ENCODE measurements at places on chromosomes 16 and 17.
A peak's percentile ranks its signal among the peaks of the same experiment; 100 is the strongest.

DNA sequence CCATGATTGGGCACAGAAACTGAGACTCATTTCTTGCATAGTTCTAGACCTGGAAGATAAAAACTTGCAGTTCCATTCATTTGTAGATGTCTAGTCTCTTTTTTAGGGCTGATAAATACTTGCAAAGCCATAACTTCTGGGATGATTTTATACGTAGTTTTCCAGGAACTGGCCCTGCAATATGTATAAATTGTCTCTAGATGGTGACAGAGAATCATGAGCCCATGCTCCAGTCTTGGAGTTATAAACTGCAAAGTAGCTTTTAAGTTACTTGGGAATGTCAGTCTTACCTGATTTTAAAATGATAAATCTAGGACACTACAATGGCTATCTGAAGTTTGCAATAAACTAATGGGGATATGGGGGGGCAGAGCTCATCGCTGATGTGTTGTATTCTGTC, 3.0 kb upstream of the ADAMTS18 start:
- DNase-seq: no peak

- no peak for DNase-seq
Observed at GRCh38 chr16:35561346-35561745, 2101.9 kb downstream of the TP53TG3F start.

DNA sequence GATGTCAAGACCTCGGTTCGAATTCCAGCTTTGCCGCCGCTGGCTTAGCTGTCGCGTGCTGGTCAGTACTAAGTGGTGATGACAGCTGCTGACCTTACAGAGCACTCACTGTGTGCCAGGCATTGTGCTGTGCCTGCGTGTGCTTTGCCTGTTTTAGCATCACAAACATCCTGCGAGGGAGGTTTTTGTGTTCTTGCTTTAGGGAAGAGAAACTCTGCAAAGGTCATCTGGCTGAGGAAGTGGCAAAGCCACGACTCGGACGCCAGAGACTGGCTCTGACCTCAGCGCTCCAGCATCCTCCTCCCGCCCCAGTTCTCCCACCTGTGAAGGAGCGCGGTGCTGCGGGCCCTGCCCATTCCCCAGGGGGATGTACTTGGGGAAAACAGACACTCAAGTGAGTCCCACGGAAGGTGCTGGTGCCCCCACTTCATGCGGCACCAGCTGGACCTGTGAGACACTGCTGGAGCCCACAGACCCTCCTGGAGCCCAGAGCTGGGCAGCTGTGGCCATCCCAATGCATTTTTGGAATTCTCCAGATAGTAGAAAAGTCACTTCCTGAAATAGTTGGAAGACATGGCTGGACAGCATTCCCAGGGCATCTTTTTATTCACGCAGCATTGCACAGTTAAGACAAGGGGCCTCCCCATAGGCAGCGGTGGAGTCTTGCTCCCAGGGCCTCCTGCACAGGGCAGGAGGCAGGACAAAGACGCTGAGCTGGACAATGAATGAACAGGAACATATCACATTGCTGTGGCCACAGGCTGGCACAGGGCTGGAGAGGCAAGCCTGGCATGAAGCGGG, 20.0 kb upstream of the HERPUD1 start:
- no peak for DNase-seq

DNA sequence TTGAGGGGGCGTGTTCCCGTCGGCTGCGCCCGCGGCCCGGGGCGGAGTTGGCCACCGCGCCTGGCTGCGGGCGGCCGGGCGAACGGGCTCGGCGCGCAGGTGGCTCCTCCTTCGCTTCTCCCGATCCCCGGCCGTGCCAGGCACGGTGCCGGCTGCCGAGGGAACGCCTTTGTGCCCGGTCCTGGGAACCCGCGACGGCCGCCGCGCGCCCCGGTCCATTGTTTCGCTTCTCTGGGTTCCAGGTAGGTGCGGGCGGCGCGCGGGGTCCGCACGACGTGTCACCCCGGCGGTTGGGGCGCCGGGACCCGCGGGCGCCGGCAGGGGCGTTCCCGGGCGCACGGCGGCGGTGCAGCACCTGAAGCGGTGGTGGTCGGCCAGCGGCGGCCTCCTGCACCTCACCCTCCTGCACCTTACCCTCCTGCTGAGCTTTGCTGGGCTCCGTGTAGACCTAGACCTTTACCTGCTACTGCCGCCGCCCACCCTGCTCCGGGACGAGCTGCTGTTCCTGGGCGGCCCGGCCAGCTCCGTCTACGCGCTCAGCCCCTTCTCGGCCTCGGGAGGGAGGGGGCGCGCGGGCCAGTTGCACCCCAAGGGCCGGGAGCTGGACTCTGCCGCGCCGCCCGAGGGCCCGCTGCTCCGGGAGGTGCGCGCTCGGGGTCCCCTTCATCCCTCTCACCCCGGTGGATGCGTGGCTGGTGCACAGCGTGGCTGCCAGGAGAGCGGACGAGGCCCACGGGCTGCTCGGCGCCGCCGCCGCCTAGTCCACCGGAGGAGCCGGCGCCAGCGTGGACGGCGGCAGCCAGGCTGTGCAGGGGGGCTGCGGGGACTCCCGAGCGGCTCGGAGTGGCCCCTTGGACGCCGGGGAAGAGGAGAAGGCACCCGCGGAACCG, 99.9 kb downstream of the EFCAB13 start:
- DNase-seq: peak; percentile 66

DNA sequence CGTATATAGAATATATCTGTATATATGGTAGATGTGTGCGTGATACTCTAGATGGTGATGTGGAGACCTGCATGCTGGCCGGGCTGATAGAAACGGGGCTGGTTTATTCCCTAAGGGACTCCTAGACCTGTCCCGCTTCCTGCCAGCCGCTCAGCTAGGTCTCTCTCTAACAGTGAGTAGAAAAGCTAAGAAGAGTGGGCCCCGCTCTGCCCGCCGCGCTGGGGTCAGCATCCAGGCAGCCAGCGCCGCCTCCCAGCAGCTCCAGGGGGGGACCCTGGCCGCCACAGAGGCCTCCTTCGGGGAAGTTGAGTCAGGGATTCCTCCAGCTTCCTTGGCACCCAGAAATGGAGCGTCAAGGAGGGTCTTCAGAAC, 9.4 kb downstream of the CYGB start:
- DNase-seq: no peak

DNA sequence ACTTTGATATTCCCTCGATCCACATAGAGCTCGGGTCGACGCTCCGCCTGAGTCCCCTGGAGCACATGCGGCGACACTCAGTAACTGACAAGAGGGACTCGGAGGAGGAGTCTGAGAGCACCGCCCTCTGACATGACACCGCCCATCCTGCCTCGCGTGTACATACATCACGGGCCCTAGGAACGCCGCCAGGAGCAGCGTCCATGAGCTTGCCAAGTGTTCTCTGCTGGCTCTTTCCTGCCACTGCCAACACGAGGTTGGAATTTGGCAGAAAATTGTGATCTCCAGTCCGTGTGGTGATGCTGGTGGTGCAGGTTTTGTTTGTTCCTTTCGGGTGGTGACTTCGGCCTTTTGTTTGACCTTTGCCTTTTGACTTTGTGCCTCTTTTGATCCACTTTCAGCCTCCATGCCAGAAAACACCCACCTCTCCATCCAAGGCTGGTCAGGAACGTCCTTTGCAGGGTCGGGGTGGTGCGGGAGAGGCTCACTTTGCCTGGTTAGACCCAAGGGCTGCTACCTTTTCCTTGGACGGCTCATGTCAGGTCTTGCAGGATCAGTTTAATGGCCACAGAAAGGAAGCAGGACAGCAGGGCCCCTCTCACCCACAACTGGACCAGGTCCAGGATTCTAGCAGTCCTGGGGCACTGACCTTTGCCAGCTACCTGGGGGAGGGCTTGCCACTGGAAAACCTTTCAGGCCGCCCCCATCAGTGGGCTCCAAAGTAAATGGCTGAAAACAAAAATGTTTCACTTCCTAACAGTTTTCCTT, 27.6 kb downstream of the ELAC2 start:
- DNase-seq: no peak

DNA sequence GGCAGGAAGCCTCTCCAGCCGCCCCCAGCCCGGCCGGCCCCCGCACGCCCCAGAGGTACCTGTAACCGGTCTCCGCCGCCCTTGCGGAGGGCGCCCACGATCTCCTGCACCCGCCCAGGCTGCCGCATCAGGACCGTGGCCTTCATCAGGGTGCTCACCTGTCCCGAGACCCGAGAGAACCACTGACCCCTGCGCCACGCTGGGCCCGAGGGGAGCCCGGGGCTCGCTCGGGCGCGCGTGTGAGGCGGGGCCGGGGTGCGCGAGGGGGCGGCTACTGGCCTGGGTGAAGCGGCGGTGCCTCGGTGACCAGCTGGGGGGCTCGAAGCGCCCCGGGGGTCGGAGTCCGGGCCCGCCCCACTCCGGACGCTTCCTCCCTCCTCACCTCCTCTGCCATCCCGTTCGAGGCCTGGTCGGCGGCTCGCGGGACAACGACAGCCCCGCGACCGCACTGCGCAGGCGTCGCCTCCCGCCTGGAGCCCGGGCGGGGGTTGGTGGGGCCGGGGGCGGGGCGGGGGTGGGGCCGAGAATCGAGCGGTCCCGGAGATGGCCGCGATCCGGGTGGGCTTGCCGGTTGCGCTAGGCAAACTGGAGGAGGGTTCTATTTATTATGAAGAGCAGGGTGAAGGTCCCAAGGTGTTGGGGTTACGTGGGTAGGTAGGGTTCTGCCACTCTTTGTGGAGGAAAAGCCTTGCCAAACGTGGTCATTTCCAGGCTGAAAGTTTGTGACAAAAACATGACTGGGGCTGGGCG, at the start of gene NT5C3B:
NT5C3B (minus strand) TSS at position 433 of the 750 bp plus-strand sequence; CDS start at position 394, 39 bp downstream.
- DNase-seq: peak; percentile 60

- peak; percentile 33 for DNase-seq
Observed at GRCh38 chr17:6069539-6070429, at the start of gene WSCD1. Gene WSCD1 (plus strand): TSS chr17:6070379. CDS start chr17:6080659, 10,280 bp downstream.

DNA sequence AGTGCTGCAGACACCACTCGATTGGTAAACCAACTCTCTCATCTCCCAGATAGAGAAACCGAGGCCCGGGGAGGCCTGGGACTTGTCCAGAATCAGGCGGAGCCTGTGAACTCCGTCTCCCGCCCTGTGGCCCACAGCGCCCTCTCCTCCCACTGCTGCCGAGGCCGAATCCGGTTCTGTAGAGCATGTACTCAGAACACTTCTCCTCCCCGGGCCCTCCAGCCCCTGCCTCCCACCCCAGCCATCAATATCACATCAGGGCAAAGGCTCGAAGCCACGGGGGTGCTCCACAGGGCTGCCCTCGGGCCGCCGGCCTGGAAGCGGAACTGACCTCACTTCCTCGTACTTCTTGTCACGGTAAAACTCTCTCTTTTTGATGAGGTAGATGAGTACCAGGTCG, 13.0 kb downstream of the EMC6 start:
- DNase-seq: no peak

- DNase-seq: no peak
Observed at GRCh38 chr17:4719684-4720221, 9.3 kb downstream of the ARRB2 start.

- peak; percentile 38 for DNase-seq
Observed at GRCh38 chr16:90018297-90018651, 982 bp downstream of the DBNDD1 start.

- no peak for DNase-seq
Observed at GRCh38 chr16:13113741-13114140, 212.3 kb downstream of the SHISA9 start.

- no peak for DNase-seq
Observed at GRCh38 chr16:13919330-13919682, 648 bp upstream of the ERCC4 start.

DNA sequence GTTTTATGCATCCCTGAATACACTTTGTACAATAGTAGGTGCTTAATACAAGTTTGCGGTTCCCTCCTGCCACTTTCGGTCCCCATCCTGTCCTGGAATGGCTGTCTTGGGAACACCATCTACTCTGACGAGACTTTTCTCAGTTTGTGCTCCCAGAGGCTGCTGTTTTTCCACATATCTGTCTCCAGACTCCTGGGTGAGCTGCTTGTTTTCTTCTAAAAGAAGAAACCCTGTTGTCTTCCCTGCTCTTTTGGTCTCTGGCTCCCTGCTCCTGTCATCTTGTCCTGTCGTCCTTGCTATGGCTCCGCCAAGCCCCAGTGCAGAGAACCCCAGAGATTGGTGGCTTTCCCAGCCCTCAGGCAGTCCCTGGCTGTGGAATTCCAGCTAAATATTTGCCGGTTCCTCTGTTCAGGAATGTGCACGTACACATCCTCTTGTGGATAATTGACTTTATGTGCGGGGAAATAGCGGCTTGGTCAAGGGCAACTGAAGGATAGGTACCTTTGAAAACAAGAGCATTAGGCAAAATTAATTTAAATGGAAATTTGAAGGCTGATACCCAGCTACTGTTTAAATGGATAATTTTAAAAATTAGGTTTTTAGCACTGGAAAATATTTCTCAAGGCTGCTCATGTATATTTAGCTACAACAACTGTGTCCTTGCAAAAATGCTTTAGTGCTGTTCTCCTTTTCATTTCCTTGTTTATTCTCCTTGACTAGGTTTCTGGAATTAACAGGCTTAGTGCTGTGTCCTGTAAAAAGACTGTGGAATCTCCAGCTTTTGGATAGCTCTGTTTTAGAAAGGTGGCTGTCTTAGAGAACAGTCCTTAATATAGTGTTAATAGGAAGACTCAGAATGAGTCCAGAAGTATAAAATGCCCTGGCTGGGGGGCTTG, 50.2 kb upstream of the SLC12A3 start:
- DNase-seq: no peak

DNA sequence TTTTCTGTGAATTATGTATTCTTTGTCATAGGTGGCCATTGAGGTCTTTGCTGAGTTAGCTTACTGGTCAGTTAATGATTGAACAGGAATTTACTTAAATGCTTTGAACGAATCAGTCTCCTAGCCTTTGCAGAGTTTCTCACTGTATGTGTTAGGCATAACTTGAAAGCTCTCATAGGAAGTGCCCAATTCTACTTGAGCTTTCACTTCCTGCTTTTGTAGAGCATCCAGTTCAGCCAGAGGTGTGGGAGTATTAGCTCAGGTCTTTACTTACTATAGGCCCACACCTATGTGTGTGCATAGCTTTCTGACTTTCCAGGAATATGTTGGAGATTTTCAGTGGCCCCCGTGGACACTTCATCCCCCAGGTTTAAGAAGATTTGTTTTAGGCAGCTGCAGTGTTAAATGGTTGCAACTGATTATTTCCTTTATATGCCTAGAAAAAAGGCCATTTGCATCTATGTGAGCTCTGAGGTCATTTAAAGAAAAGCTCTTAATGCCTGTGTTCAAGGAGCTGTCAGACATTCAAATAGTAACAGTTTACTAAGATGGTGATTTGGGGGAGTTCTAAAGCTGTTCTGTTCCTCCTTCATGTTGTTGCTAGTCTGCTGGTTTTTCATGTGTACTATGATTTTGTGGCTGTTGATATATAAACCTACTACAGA, 62.3 kb downstream of the PHKB start:
- DNase-seq: no peak

DNA sequence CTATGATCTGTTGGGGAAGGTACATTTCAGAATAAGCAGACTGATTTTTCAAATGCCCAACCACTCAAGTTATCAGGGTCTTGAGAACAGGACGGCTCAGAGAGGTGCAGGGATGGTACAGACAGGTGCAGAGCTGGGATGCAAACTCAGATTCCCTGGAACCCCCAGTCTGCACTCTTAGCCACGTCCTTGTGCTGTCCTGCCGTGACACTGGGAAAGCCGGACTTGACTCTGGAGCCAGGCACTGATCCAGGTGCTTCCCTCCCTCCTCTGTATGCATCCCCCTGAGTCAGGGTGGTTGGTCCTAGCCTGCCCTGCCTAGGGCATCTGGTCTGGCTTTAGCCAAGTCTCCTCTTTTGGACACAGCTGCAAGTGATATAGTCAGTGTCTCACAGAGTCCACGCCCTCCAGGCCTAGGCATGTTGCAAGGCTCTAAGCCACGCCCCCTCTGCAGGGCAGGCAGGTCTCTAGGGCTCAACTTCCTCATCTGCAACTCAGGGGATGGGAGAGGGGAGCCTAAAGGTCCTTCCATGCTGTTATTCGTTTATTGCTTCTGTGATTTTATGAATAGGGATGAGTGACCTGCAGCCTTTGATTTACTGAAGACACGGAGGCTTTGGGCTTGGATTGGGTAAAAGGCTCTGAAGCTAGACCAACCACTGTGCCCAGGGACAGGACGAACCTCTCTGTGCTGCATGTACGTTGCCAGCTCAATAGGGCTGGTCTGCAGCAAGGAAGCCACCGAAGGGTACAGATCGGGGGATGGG, 97.3 kb downstream of the SDK2 start:
- DNase-seq: peak; percentile 71

Data from WTC11 (cell line).